Inflammatory macrophage (primary cell): ENCODE measurements at places on chromosomes 4 and X.

- DNase-seq: no peak
Measured at GRCh38 chr4:112411781-112412550, 104.0 kb downstream of the NEUROG2 start.

GRCh38 chrX:31165241-31166035 lies 93.6 kb upstream of the FTHL17 start:
- DNase-seq: no peak

DNA sequence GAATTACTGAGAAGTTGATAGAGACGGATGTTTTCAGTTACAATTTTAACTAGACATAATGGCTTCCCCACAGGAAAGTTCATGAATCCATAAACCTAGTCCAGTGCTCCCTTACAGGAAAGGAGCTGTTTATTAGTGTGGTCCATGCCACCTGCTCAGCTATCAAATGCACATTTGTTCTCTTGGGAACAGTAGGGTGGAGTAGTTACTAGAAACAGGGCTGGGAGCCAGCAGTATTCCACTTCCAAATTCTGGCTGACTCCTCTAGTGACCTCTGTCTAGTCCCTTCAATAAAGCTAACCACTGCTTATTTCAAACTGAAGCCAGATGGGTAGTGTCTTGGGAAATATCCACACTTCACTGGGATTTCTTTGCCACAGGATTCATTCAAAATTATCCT lies 88.4 kb upstream of the TLL1 start:
- DNase-seq: no peak

GRCh38 chr4:1402516-1403091 lies 3.6 kb downstream of the NKX1-1 start:
- DNase-seq: no peak

GRCh38 chr4:23930750-23931488 lies 41.1 kb upstream of the PPARGC1A start:
- DNase-seq: no peak

DNA sequence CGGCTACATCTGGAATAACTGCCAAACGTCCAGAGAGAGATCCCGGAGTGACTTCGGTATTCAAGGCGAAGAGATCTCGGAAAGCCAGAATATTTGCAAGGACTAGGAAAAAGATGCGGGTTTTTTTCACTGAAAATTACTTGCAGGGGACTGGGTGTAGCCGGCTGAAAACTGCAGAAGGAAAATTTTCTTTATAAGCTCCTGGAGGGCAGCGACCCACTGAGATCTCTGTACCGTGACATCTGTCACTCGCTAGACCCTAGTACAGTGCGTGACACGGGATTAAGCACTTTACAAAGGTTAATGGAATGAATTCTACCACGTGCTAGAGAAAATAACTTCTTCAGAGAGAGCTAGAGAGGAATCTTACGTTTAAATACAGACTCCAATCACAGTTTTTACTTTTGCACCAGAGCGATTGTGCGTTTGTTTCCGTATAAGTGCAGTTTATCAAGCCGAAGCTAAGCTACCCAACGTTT lies 1.1 kb upstream of the LCORL start:
- no peak for DNase-seq

GRCh38 chr4:36099509-36099908 lies 144.8 kb downstream of the ARAP2 start:
- DNase-seq: no peak

- no peak for DNase-seq
Measured at GRCh38 chr4:145719752-145720624, 40.0 kb downstream of the C4orf51 start.

DNA sequence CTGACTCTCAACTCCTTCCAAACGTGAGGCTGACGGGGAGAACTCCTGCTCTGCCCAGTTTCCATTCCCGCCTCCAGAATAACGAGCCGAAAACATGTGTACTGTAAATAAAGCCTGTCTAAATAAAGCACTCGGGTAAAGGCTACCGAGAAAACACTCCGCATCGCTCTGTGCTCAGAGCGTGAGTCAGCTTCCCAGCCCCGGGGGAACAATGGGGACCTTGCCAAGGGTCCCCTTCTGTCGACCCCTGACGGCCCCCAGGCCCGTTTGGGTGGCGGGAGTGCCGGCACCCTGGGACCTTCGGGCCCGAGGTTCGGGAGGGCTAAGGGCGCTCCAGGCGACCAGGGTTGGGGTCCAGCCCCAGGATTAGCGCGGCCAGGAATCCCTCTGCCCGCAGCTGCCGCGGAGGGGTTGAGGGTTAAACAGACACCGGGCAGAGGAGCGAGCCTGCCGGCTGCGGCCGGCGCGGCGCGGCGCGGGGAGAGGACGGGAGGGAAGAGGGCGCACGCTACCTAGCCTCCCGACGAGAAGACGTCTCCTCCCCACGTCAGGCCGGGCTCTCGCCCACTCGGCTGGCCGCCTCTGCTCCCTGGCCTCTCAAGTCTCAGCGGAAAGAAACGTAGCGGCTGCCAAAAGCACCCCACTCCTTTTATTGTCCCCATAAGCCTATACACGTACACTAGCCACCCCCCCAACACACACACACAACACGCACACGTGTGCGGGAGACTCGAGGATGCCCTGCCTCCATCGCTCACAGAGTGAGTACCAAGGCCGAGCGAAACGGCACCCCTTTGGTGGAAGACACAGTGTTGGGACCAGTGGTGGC lies 85.5 kb downstream of the BCOR start:
- DNase-seq: no peak
